Stimulated activated CD8-positive, alpha-beta memory T cell treated with anti-CD3 and anti-CD28 coated beads, Interleukin-15, amount 100 ng/mL, for 24 hours (primary cell): ENCODE measurements at places on chromosomes 7 and 10.

- no peak for DNase-seq
Observed at GRCh38 chr7:118517275-118517674, 292.8 kb downstream of the ANKRD7 start.

DNA sequence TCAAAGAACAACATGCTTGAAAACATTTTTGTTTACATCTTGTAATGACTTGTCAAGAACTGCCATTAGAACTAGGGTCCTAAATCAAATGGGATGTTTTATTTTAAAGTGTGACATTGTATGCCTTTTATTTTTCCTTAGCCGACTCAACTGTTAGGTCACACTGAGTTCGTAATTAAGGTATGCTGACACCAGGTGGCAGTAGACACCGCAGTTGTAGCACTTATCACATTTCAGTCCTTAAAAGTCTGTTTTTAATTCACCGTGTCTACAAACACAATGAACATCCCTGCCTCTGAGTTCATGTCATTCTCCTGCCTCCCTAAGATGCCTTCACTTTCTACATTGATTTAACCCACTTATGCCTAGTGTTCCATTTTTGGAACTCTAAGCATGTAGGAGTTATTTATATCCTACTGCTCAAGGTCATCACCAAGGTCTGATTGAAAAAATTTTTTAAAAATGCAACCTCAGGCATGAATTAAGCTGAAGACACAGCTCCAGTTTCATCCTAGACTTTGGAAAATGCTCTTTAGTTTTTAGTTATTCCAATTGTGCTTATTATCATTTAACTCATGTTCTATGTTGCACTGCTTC, 186.1 kb downstream of the BMPER start:
- DNase-seq, result no peak

- no peak for DNase-seq
Observed at GRCh38 chr10:110803830-110804338, 67.8 kb upstream of the PDCD4 start.

DNA sequence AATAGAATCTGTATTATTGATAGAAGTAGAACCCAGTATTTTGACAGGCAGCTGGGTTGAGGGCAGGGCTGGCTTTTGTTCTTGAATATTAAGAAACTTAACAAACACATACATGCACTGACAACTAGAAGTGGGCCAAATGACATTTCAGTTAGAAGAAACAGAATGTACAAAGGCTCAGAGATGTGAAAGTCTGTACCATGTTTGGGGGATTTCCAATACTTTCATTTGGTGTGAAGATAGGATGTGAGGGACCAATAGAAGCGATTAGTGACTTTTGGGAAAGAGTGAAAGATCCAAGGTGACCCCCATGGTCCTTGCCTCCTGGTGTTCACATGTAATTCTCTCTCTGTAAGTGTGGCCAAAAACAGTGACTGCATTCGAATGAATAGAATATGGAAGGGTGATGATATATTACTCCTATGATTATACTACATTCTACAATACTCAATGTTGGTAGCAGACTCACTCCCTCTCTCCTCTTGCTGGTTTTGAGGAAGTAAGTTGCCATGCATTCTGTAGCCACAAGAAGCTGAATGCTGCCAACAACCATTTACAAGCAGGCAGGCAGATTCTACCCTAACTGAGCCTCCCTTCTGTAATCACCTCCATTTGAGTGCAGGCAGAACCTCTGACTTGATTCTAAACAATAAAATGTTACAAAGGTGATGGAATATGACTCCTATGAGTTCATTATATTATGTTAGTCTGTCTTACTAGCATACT, 151.4 kb downstream of the TMEM168 start:
- DNase-seq, result no peak

DNA sequence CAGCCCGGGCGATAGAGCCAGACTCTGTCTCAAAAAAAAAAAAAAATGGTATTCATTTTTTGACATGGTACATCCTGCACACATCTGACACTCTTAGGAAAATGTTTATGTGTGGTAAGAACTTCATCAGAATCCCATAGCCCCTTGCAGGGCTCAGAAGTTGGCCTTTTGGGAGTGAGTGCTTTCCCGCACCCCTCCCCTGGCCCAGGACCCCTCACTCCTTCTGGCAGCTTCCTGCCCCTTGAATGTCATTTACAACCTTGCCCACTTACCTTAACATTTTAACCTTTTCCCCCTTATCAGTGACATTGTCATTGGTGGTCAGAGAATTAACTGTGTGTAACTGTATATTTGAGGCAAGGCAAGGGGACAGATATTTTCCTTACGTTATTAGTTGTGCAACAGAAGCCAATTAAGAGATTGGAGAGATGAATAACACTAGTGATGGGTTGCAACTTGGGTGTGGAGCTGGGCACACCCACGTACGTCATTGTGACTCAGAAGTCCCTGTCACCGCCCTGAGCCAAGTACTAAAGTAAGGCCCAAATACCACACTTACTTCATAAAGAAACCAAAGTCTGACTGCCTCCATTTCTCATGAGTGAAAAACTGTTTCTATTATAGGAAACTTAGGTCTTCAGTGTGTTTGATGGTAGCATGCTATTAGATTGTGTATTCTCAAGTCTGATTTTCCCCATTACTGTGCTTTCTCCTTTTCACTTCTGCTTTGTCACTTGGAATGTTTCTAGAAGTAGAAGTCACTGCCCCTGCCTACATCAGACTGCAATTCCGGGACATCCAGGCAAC, 31.6 kb downstream of the OGDH start:
- no peak for DNase-seq

- DNase-seq, result no peak
Observed at GRCh38 chr10:126907423-126907970, 2.3 kb downstream of the DOCK1 start.

- no peak for DNase-seq
Observed at GRCh38 chr7:36949711-36950600, 225.7 kb upstream of the AOAH start.
